ENCODE measurements at places on chromosomes 16 and 17. TPM values are rescaled to one million over a fixed set of nuclear protein-coding genes. Genes with fewer than 3 reads are reported as not detected.

The RHBDF1 gene
- 30.4 TPM for total RNA-seq

The HOXB3 gene
- 4.8 TPM for total RNA-seq

The SECTM1 gene
- total RNA-seq: 17.1 TPM

The KCNH6 gene
- total RNA-seq: not detected

The CCDC200 gene
- not detected for total RNA-seq

The LDHD gene
- total RNA-seq: 120 TPM

The MPV17L gene
- total RNA-seq: 6.2 TPM

The TLCD3A gene
- 2.6 TPM for total RNA-seq

The ZNF597 gene
- 2.5 TPM for total RNA-seq

The ITGAL gene
- 4.0 TPM for total RNA-seq

The GP1BA gene
- total RNA-seq: not detected

The CES4A gene
- total RNA-seq: 5.4 TPM

The TM4SF5 gene
- not detected for total RNA-seq

The TSPAN10 gene
- 0.44 TPM for total RNA-seq

The SLC5A10 gene
- total RNA-seq: not detected

The ABHD15 gene
- 25.4 TPM for total RNA-seq

The FOXN1 gene
- total RNA-seq: not detected

The PRSS36 gene
- 11.3 TPM for total RNA-seq

The PRR29 gene
- total RNA-seq: not detected

The PERCC1 gene
- not detected for total RNA-seq

The ABCA6 gene
- 363 TPM for total RNA-seq

The DNASE1L2 gene
- total RNA-seq: not detected

The PLEKHG4 gene
- total RNA-seq: 13.2 TPM

The SHBG gene
- total RNA-seq: 0.44 TPM

The USP43 gene
- total RNA-seq: 0.22 TPM

The PPL gene
- total RNA-seq: 67.5 TPM

The SGCA gene
- total RNA-seq: not detected
